ENCODE measurements at places on chromosomes 2 and 18. TPM values are rescaled to one million over a fixed set of nuclear protein-coding genes. Genes with fewer than 3 reads are reported as not detected.

The COL4A3 gene
- 43.3 TPM for total RNA-seq

DNA sequence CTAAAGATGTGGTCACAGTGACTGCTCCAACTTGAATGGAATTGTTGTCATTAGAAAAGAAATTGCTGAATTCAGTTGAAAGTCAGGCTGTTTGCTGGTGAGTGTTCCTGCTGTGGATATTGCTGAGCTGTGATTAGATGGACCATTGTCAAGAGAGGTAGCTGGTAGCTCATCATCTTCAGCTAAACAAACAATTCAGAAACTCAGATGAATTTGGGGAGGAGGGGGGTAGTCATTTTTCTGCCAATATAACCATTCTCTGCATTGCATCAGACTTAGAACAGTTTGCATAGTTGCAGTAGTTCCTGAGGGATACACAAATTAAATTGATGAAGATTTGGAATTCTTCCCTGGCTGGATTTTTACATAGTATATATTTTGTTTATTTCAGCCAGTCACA lies 108.3 kb downstream of the MTCL1 start:
- H3K4me3 ChIP-seq, result no peak overlapping the region
- no peak for DNase-seq
- no peaks in the 10 kb centered on the region for H3K4me1 ChIP-seq
- no peaks in the 10 kb centered on the region for H3K27me3 ChIP-seq
- no peaks in the 10 kb centered on the region for H3K36me3 ChIP-seq
- H3K27ac ChIP-seq, result no peak overlapping the region

DNA sequence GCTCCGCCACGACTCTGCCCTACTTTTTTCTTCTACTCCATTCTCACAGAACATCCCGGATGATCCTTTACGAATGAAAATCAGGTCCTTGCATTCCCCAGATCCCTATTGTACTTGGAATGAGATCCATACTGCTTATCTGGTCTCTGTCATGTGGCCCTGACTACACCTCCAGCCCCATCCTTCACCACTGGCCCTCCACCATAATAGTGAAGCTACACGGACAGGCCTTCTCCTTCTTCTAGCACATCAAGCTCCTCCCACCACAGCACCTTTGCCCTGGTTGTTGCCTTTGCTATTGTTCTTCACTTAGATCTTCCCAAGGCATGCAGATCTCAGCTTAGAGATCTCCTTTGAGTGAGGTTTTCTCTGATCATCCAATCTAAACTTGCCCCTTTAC lies 20.1 kb upstream of the RMDN2 start:
- H3K4me1 ChIP-seq, result no peaks in the 10 kb centered on the region
- H3K27ac ChIP-seq, result no peak overlapping the region
- no peak for DNase-seq
- no peaks in the 10 kb centered on the region for H3K27me3 ChIP-seq
- no peak overlapping the region for H3K4me3 ChIP-seq

- DNase-seq, result no peak
- no peaks in the 10 kb centered on the region for H3K36me3 ChIP-seq
- H3K27ac ChIP-seq, result no peak overlapping the region
- no peaks in the 10 kb centered on the region for H3K27me3 ChIP-seq
- H3K4me1 ChIP-seq, result peaks cover 10% of the 10 kb centered on the region
Measured at GRCh38 chr18:23524213-23524707, 20.9 kb downstream of the RMC1 start.

The BUB1 gene
- total RNA-seq, result 7.1 TPM

The NFATC1 gene
- 17.1 TPM for total RNA-seq

The LYPD6B gene
- 0.79 TPM for total RNA-seq

Data from left lung (tissue), 14 donors.